ENCODE measurements at places on chromosomes 3 and 15.

DNA sequence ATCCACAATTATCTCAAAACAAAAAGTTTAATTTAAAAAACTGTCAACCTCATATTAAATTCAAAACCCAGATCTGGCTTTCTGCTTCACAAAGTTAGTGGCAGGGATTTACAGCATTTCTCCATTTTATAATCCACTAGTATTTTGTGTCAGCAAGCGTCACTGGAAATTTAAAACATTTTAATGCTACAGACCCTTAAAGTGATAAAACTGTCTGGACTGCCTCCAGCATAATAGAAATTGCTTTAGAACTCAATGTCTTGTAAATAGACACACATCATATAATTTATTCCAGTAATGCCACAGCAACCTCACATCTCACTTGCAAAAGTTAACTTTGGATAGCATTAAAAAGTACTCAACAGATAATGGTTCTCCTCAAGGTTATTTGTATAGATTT lies 116.1 kb downstream of the ULK4 start:
- no peak for DNase-seq

DNA sequence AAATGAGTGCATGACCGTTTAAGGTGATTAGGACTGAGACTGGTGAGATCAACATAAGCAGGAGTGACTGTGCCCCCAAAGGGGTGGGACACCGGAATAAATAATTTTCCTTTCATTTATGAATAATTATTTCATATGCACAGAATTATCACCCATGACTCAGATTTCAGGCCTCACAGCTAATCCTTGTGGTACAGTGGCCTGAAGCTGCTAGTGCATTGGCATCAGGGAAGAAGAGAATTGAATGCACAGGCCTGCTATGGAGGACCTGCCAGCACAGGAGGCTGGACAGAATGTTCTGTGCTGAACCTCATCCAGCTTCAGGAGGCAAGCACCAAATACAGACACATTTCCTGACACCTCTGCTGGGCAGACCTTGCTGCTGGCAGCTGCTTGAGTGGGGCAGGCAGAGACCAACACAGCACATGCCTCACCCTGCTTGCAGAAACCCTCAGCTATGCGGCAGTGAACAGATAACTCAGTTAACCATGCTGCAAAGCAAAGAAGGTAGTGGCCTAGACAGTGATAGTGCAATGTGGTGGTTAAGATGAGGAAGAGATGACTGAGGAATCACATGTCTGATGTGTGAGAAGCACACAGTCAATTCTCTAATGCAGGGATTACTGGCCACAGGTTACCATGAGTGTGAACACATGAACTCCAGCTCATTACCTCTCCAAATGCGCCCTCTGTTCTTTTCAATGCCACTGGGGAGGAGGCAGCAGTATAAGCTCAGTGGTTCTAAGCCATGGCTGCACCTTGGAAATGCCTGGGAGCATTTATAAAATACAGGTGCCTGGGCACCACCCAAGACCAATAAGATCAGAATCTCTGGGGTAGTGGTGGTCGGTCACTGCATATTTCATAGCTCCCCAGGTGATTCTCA lies 68.1 kb upstream of the SCN5A start:
- DNase-seq = no peak

DNA sequence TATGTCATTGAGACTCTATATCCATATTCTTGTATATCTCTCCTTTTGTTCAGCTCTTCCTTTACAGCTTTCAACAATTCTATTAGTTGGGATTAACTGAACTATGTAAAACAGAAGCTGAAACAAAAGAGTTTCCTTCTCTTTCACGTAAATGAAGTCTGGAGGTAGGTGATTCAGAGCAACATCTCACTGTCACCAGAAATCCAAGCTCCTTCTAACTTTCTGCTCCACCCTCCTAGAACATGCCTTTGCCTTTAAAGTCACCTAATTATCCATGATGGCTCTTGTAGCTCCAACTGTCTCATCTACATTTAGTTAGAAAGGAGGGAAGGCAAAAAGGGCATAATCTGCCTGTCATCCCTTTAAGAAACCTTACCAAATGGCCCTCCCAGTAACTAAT lies 458.2 kb upstream of the MDFIC2 start:
- DNase-seq = no peak

- DNase-seq = no peak
These were observed 1.1 kb upstream of the ALCAM start for GRCh38 chr3:105365391-105366325.

DNA sequence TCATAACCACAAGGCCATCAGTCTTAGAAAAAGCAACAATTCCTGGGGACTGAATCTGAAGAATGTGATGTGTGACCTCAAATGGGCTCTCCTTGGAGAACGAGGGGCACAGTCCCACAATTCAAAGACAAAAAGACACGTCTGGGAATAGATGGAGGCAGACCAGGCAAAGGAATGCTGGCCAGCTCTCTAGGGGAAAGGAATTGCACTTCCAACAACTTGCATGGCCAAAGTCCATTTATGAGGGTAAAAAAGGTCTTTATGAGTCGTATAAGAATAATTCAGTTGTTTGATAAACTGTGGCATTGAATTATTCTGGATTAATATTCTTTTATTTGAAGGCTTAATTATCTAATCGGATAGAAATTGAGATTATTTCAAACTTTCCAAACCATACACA lies 180.5 kb upstream of the FEZF2 start:
- DNase-seq = no peak
